Osteocyte (in vitro differentiated cells): ENCODE measurements at places on chromosomes 4 and X.

GRCh38 chr4:78770091-78770642, 6.0 kb upstream of the BMP2K start:
- DNase-seq, result no peak

DNA sequence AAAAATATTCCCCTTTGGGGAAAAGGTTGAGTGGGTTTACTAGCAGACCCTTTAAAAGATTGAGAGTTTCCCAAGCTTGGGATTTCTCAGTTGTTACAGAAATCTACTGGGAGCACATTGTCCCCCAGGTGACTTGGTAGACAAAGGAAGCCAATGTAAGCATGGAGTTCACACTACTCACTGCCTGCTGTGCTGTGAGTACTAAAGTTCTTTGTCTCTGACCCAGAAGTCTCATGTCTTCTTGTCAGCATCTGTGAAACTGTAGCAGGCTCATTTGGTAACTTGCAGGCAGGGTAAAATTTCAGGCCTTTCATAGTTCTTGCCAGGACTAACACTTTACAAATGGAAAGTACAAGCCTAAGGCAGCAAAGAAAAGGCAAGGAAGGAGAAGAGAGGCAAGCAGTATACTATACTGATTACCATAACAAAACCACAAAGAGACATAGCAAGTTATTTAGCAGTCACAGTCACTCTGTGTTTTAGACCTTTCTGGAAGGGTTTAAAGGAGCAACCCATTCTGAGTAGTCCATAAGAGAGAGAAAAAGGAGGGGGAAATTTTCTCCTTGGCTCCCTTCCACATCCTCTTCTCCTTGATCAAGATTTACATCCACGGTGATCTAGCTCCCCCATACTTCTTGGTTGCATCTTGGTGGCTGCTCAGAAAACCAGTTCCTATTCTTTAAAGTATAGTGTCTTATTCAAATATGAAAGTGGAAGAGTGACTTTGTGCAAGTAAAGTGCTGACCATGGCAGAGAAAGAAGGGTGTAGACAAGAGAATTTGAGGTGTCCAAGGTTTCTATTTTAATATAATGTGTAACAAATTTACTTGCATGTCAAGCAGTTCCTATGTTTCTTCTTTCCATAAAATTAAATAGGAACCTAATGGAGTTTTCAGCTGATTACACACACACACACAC, 160.0 kb upstream of the PDE5A start:
- no peak for DNase-seq

- no peak for DNase-seq
These were observed 190.6 kb upstream of the RBPJ start for GRCh38 chr4:26130173-26130572.

DNA sequence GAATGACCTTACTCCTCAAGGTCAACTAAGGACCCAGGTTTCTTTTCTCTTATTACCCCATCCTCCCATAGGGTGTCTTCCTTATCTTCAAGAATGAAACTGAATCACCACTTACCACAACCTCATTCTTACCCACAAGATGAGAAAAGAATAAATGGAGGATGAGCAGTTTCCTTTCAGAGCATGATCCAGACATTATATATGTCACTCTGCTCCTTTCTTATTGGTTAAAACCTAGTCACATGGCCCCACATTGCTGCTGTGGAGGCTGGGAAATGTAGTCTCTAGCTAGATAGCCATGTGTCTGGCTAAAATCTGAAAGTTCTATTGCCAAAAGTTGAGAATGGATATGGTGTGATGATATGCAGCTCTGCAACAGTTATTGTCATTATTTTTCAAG, 62.4 kb upstream of the RAI2 start:
- DNase-seq, result no peak

DNA sequence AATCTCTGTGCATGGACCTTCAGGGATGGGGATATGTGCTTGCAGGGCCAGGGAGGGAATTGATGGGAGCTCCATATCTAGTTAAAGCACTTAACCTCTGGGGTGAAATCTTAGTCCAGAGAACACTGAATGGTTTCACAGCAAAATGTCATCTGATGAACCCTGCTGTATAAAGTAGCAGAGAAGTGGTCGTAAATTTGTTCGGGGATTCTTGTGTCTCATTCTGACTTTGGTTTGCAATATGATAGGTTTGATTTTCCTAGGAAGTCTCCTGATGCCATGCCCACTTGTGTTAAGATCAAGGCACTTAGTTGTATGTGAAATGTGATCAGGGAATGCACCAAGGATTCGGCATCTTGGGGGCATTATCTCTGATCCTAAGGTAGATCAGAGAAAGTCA, 96.9 kb downstream of the NHS start:
- DNase-seq, result no peak

DNA sequence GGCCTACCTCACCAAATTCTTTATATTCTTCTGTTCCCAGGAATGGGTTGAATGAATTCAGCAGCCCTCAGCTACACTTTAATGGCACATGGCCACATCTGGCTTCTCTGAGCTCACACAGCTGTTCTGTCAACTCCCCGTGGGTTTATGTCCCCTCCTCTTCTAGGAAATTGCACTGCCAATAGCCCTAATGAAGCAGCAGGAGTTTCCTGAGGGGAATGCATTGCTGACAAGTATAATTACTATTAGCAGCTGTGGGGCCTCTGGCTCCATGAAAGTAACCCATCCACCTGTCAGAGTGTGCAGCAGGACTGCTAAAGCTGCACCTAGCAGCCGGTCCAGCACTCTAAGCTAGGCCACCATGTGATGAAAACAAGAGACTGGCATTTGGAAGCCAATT, 50.3 kb downstream of the FTHL17 start:
- DNase-seq, result no peak

- DNase-seq, result no peak
These were observed 139.2 kb downstream of the SHOX start for GRCh38 chrX:769796-770195.

DNA sequence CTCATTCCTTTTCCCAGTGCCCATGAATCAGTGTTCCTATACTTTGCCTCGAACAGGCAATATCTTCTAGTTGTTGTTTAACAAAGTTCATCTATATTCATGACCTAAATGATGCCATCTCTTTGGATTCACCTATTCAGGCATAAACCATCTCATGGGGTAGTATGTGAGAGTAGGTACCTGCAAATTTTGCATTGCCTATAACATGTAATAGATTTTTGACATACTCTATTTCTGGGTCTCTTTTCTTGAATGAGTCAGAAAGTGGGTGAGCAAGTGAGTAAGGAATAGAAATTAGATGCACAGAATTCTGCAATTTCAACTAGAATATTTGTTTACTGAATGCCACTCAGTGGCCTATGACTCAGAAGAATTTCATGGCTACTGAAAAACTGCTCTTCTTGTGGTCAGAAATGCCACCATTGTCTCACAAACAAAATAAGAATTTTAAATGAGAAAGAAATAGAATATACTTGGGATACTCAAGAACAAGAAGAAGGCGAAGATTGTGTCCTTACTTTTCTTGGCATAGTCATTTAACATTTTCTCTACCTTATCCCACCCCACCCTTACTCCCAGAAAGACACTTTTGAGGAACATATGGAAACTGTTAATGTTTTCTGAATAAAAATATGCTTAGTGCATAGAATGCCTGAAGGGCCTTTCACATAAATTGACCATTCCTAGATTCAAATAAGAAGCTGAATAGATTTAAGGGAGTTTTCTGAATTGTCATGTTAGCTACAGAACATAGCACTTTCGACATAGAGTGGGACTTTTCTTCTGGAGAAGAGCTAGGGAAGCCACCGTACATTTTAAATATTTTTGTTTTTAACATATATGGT, 86.8 kb downstream of the HHIP start:
- DNase-seq, result no peak

DNA sequence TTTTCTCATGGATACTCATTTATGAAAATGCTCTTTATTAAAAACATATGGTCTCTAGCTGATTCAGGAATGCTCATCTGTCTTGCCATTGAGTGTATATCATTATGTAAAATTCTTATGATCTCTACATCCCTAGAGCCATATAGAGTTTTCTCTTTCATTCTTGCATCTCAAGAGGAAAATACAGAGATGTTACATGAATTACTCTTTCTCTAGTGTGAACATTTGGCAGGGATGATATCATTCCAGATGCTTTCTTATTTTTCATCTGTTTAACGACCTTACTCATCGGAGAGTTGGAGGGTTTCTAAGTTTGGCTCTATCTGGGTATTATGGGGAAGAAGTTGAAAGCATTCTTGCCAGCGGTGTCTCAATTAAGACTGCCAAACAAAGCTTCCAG, 202.9 kb upstream of the SLC7A11 start:
- no peak for DNase-seq

DNA sequence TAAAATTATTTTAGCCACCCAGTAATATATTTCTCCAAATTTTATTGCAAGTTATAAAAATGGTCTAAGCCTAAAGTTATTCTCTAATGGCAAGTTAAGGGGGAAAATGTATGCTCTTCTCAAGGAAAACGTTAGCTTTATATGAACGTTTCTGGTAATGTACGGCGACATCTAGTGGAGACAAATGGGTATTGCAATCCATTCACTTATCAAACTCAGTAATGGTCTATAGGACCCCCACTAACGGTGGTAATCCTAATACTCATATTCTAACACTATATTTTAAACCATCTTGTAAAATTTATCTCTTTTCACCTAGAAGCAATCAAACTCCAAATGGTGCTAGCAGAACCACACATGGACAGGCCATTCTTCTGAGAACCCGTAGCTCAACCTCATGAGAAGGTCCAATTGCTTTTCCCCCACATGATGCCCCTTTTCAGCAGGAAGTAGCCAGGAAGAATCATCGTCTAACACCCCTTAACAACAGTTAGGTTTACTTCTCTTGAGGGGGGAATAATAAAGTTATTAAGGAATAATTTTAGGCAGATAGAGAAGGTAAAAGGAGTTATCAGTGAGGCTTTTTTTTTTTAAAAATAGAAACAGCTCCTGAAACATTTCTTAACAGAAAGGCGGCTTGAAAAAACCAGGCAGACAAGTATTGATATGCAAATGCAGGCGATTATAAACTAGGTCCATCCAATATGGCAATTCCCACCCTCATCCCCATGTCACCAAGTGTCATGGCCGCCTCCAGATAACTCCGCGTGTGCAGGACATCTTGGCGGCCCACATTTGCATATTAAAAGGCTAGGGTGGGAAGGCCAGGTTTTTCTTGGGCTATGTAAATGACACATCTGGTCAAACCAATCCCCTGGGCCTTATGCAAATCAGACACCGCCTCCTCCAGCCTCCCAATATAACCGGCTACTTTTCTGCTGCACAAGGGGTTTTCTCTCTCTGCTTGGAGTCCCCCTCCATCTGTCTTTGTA, 35.0 kb downstream of the NUDT11 start:
- DNase-seq, result no peak

DNA sequence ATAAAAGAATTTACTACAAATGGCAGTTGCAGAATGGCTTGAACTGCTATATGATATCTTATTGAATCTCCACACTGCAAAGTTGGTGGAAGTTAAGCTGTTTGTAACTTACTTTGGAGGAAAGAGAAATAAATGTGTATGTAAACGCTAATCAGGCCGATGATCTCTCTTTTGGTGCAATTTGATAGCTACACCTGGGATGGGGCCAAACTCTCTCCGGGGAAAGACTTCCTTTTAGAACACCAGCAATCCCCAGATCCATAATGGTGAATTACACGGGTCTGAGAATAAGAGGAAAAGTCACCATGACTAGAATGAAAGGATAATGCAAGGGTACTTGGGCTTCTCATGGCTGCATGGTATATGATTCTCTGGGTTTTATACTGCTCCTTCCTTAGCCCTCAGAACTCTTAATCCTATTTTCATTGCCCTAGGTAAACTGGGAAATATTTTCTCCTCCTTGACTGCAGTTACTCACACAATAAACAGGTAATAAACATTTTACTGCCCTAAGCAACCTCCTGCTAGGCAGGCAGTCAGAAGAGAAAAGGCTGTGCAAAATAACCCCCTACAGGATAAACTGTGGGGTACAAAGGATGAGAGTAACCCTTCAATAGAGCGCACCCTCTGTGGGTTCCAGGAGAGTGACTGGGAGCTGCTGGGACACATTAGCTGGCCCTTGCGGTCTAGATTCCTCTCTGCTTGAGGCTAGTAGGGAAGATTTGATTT, 109.3 kb downstream of the MGST2 start:
- no peak for DNase-seq
